Activated T-helper 2 cell treated with anti-CD3 and anti-CD28 coated beads, Interferon-gamma antibody, Interleukin-2, Interleukin-4, amounts not matched to agents 10 μg/mL and 5 μg/mL and 100 μg/mL, durations not matched to agents 14 hours and 24 hours and 36 hours (primary cell): ENCODE measurements at places on chromosomes 2 and 18.

DNA sequence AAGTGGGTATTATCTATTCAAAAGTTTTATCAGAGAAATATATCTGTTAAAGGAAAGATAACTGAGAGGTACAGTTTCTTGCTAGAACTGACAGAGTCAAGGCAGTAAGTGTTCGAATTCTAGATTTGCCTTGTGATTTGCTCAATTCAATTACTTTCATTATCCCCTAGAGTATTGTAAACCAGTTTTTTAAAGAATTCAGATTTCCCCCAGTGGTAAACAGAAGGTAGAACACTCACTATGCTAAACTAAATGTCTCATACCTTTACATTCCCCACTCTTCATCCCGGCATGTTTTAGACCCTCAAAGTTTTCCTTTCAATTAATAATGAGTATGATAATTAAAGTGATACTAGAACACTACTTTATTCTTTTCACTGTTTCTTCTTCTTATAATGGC, 28.6 kb downstream of the TTC21B start:
- no peak for DNase-seq

DNA sequence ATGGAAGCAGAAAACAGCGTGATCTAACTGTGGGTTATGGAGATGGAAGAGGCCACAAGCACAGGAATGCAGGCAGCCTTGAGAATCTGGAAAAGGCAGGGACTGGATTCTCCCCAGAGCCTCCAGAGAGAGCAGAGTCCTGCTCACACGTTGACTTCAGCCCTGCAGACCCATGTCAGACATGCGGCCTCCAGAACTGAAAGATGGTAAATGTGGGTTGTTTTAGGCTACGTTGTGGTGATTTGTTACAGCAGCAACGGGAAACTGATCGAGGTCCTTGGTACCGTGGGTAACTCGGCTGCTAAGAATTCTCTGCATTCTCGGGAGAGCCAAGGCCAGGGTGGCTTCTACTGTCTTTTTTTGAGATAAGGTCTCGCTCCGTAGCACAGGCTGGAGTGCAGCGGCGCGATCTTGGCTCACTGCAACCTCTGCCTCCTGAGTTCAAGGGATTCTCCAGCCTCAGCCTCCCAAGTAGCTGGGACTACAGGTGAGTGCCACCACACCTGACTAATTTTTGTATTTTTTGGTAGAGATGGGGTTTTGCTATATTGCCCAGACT, 97.1 kb downstream of the ACKR3 start:
- DNase-seq: no peak

DNA sequence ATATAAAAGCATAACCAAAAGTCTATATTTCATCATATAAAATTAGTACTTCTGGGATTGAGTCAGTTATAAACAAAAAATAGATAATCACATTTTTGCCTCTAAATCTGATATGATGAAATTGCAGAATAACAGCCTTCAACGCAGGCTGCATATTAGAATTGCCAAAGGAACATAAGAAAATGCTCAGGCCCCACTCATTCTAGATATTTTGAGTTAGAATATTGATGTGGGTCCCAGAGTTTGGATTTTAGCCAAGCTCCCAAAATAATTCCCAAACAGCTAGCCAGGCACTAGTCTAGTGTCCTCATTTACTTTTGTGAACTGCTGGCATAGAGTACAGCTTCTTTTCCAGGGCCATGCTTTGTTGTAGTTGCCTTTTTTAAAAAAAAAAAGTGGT, 63.5 kb downstream of the ZDBF2 start:
- no peak for DNase-seq

DNA sequence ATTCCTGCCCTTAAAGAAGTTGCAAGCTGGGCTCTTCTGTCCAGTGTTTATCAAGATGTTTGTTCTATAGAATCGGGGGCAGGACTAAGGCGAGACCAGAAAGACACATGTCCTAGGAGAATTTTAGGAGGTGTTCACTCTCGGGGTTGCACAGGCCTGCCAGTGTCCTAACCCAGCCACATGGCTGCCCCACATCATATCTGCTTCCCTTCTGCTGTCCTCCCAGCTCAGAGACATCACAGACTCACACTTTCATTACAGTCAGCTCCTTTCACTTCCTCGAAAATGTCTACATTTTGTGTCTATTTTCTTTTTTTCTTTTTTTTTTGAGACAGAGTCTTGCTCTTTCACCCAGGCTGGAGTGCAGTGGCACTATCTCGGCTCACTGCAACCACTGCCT, 10.7 kb upstream of the MRO start:
- no peak for DNase-seq

GRCh38 chr2:186017278-186017677, 278.7 kb downstream of the FSIP2 start:
- DNase-seq: no peak

- DNase-seq: no peak
Observed at GRCh38 chr2:186927185-186927866, 78.4 kb upstream of the ZSWIM2 start.

GRCh38 chr18:13381944-13382365, 163.4 kb downstream of the LDLRAD4 start:
- DNase-seq: no peak

DNA sequence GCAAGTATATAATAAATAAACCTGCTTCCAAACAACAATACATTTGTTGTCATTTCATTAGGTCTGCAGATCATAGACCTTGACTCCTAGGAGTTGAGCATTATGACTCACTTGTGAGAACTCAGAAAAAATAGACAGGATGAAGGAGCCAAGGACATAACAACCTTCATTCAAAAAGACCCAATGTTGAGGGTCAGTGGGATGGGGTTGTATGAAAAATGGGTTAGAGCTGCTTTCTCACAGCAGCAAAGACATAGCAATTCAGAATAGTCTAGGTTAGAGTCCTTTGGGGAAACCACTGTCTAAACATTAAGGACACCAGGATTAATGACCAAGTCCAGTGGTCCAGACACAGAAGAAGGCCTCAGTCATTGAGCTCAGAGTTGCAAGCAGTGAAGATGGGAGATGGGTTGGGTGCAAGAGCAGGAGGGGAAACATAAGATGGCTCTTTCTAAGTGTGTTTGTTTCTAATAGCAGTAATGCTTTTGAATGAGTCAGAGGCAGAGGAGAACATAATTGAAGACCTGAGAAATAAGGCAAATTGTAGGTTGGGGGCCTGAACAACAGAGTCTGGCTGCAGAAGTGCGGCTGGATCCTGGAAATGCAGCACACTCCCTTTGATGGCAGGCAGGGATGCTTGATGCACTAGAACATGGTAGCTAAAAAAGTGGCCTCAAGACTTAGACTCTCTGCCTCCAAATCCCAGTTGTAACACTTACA, 3.7 kb upstream of the SERPINB10 start:
- DNase-seq: no peak

- peak; percentile 15 for DNase-seq
Observed at GRCh38 chr2:64359892-64360657, 93.9 kb upstream of the LGALSL start.

DNA sequence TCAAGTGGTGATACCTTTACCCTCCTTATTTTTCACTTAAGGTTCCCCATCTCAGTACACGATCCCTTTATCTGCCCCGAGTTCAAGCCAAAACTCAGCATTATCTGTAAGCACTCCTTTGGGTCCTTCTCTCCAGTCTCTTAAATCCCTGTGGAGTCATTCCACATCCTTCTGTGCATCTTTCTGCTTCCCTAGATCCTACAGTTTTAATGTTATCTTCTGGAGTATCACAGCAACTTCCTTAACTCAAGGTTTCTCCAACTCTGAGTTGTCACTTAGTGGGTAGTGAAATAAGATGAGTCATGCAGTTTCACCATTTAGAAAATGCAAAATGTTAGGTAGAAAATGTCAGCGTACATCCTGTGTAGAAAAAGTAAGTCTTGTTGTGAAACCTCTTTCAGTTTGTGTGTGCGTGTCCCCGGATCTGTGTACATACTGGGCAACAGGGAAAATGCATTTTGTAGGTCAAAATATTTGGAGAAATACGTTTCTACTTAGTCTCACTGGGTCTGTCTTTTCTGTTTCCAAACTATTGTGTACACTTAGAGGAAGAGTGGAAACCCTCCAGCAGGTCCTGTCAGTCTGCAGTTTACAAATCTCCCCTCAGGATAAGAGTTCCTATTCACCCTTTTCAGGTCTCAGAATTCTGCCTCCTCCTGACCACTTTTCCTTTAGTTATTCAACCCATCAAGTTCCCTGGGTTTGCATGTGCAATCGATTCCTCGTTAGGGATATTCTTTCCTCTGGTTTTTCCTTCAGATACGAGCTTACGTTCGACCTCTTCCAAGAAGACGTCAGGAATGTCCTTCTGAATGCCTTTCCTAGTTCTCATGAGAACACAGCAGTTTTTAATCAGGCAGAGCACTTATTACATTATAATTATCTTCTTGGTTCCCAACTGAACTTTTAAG, 154.8 kb downstream of the TGIF1 start:
- no peak for DNase-seq
